ENCODE measurements at places on chromosomes 5 and 9. TPM values are rescaled to one million over a fixed set of nuclear protein-coding genes. Genes with fewer than 3 reads are reported as not detected.

Gene DDX4
- total RNA-seq: 0.02 TPM

Gene PRSS3
- 11.1 TPM for total RNA-seq

Gene COMMD10
- 40.6 TPM for total RNA-seq

Gene TTLL11
- total RNA-seq: 3.6 TPM

Gene LRRC19
- total RNA-seq: not detected

Measured in A549 treated with CpdA at 1 μM for 4 hours (cell line).